ENCODE measurements at places on chromosomes 1 and 21.

DNA sequence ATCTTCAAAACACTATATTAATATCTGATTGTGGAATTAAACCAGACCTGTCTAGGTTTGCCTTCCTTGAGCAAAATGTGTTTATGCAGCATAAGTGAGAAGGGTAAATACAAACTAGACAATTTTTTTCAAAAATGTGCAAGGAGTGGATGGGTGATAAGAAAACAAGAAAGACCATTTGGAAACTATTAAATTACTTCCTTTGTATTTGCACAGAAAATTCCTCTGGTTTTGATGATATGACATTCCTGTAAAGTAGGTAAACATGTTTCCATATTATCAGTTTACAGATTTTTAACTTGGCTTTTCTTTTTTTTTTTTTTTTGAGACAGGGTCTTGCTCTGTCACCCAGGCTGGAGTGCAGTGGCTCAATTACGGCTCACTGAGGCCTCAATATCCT lies 24.8 kb upstream of the SLC30A1 start:
- no peak for DNase-seq

DNA sequence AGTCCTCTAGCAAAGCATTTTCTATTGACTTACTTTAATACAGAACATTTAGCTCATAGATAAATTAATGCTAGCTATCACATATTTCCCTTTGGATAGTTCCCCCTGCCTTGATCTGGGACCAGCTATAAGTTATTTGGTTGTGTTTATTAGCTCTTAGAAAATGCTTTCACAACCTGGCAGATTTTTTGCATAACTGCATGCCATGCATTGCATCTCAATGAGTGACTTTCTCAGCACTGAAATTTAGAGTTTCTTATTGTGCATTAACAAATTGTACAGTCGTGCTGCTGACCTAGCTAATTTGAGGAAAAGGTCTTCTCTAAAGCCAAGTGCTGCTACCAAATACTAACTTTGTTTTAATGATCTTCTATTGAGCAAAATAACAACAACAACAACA lies 164.8 kb downstream of the PLPPR5 start:
- no peak for DNase-seq

DNA sequence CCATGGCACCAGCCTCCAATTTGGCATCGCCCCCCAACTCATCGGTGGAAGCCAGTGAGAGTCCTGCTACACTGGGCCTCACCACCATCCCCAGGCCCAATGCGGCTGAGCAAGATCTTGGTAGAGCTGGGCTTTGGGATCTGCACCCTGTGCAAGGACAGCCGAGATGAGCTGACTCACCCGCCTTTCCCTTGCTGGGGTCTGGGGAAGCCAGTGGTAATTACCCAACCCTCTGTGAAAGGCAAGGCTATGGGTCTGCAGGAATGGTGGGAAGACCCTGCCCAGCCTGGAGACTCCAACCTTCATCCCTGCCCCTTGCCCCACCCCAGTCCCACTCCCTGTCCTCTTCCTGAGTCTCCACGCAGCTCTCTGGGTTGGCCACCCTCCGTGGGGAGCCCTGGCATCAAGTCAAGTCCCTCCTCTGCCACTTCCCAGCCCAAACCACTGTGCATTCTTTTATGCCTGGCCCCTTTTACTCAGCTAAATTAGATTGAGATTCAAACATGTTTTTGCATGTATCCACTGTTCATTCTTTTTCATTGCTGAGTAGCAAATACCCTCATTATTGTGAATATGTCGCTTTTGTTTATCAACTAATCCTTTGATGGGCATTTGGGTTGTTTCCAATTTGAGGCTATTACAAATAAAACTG lies 8.8 kb downstream of the SMCP start:
- no peak for DNase-seq

- DNase-seq, result no peak
Measured at GRCh38 chr1:24325587-24326449, 6.7 kb downstream of the GRHL3 start.

GRCh38 chr1:77354536-77354935 lies 72.7 kb downstream of the AK5 start:
- DNase-seq, result no peak

- DNase-seq, result no peak
Measured at GRCh38 chr1:54819195-54819536, 18.0 kb upstream of the TTC22 start.

GRCh38 chr1:21605964-21606705 lies 63.0 kb downstream of the RAP1GAP start:
- no peak for DNase-seq

- peak; percentile 82 for DNase-seq
Measured at GRCh38 chr1:204162494-204163074, 3.6 kb downstream of the REN start.

DNA sequence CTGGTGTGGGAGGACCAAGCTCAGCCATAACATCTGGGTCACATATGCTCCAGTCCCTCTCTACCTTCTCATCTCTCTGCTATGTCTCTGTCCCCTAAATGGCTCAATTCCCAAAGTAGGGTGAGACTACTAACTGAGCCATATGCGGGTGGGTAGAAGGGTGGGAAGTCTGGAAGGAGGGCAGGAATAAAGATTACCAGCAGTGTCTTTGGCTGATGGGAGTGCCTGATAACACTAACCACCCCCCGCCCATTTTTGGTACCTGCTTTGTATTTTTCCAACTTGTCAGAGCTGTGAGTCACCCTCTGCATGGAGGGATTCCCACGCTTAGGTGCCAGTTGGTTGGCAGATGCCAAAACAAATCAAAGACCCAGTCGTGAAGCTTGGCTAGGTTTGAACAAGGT lies 14.9 kb upstream of the SSBP3 start:
- no peak for DNase-seq

DNA sequence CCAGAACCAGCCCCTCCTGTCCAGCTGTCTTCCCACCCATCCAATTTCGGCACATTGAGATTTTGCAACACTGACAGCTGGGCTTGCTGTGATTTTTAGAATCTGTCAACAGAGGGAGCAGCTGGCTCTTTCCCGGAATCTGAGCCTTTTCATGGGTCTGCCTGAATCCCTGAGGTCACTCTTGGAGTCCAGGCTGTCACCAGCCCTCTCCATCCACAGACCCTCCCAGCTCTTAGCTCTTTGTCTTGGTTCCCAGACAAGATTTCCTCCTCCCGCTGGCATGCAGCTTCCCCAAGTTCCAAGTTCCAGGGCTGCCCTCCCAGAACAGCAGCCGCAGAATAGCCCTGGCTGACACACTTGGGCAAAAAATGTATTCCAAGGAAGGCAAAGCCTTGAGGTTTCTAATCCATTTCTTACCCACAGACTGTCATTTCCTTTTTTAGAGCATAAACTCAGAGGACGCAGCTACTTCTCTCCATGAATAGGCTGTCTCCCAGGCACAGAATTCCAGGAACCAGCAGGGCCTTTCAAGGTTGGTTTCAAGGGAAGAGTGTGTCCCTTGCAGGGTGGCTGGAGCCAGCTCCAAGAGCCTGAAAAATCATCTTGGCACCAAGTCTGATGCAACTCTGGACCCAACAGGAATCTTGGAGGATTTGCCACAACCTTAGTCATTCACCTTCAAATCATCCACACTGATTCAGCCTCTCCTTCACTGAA lies 7.1 kb upstream of the TMEM61 start:
- DNase-seq, result no peak

GRCh38 chr1:53558739-53559315 lies 99.6 kb downstream of the DMRTB1 start:
- DNase-seq, result no peak

DNA sequence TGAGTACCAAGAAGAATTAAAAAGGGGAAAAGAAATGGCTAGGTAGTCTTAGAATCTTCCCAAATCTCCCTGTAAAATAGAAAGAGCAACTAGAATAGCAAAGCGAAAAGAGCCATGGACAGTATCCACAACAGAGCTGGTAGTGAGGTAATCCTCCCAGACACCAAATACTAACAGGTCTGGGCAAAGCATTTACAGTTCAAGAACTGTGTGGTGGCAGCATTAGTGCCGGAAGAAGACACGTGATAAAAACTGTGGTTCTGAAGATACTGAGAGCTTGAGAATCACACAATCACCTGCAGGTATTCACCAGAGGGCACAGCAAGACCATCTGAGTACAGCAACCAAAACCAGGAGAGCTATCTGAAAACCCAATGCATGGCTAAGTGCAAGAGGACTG lies 31.8 kb upstream of the OLIG2 start:
- DNase-seq, result no peak

- no peak for DNase-seq
Measured at GRCh38 chr21:45850181-45850580, 131.4 kb upstream of the COL6A1 start.

- DNase-seq, result no peak
Measured at GRCh38 chr1:101167891-101168290, 68.9 kb upstream of the S1PR1 start.

DNA sequence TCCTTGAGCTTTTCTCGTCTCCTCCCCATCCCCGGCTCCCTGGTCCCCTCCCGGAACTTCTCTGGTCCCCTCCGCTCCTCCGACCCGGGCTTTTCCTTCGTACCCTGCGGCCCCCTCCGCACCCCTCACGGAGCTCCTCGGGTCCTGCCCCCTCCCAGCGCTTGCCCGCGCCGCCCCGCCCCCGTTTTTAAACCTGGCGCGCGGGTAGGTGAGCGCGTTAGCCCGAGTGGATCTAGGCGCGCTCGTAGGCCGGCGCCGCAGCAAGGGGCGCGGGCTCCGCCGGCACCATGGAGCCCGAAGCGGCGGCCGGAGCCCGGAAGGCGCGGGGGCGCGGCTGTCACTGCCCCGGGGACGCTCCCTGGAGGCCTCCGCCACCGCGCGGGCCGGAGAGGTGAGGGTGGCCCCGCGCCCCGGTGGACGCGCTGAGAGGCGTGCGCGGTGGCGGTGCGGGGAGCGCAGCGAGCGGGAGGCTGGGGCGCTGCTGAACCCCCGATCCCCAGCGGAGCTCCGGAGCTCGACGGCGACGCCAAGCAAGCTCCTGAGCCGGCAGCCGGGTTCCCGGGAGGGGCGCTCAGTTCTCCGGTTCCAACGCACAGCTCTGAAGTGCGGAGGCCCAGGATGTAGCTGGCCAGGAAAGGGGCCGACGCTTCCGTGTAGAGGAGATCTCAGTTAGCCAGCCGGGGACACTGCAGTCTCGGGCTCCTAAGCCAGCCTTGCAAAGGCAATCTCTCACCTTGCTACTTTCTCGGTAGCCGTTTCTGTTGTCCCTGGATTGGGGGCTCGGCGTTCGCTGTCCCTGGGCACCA lies at the start of gene RIPPLY3:
RIPPLY3 (plus strand) TSS at position 217 of the 806 bp plus-strand sequence; CDS start at position 288, 71 bp downstream.
- no peak for DNase-seq

Measured in activated T-cell treated with anti-CD3 and anti-CD28 coated beads, Interleukin-2, amount 50 U/mL, for 4 hours (primary cell).